ENCODE measurements at places on chromosomes 1 and 21.

DNA sequence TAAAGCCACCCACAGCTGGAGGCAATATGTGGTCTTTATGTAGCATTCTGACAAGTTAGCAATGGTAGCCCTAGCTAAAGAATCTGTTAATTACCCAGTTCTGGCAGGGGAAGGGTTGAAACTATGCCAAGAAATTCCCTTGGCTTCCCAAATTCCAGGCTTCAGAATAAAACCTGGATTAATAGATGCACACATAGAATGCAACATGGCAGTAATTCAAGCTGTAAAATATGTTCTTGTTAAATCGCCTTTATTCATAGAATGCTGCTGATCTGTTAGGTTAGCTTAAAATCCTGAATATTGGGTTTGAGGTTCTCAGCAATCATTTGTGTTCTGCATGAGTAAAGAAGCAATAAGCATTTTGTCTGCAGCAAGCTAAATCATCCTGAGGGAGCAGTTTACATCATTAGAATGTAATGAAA is 80.1 kb downstream of the ZNF326 start:
- no peak for DNase-seq

- no peak for DNase-seq
Measured at GRCh38 chr21:26819740-26820324, 25.4 kb downstream of the ADAMTS1 start.

DNA sequence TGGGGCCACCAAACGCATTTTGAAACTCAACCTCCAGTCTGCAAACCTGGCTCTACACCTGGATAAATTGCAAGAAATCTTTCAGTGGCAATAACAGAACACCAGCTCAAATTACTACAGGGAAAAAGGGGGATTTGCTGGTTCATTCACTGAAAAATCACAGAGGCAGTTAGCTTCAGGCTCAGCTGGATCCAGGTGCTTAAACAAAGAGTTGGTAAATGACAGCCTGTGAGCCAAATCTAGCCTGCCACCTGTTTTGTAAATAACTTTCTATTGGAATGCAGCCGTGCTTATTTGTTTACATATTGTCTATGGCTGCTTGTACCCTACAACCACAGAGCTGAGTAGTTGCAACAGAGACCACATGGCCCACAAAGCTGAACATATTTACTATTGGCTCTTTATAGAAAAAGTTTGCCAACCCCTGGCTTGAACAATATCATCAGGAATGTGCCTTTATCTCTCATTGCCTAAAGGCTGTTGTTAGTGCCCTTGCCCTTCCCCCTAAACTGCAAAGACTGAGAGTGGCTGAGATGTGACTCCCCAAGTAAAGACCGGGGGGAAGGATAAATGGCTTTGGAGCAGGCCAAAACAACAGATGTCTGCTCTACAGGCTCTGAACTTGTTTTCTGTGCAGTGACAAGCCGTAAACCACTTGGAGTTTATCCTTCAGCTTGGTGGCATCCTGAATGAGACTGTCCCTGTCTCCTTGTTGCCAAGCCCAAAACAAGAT is 21.5 kb upstream of the PTPRF start:
- DNase-seq = no peak

GRCh38 chr1:171654201-171654941 is 1.9 kb upstream of the MYOC start:
- DNase-seq = no peak

DNA sequence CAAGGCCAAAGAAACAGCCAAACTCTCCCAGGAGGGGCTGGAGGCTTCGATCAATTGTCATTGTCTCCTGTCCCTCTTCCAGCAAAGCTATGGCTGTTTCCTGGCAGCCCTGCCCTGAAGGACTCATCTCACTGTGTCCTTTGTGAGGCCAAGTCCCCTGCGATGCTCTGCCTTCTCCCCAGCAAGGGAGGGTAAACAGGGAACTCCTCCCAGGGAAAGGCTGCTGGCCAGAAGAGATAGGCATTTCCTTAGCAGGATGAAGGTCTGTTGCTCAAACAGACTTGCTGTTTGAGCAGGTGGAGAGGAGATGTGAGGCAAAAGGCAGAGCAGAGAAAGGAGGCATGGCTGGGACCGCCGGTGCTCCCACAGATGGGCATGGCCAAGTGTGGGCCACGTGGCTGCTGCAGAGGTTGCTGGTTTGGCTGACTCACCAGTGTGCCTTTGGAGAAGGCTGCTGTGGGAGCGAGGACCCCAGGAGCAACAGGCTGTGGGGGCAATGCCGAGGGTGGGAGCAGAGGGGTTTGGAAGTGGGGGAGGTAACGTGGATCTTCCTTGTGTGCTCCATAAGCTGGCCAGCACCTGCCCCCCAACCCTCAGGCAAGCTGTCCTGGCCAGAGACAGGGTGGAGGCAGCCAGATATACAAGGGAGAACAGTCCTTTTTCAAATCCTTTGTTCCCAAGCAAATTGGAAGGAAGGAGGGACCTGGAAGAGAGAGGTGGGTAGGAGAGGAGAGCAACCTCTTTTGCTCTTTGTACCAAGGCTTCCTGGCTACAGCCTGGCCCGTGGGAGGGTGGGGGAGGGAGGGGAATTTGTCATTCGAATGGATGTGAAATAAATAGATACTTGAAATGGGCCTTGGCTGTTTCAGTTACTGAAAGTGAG is 449.8 kb downstream of the SIPA1L2 start:
- DNase-seq = no peak

- DNase-seq = no peak
Measured at GRCh38 chr1:10211805-10212410, 1.5 kb downstream of the KIF1B start.

DNA sequence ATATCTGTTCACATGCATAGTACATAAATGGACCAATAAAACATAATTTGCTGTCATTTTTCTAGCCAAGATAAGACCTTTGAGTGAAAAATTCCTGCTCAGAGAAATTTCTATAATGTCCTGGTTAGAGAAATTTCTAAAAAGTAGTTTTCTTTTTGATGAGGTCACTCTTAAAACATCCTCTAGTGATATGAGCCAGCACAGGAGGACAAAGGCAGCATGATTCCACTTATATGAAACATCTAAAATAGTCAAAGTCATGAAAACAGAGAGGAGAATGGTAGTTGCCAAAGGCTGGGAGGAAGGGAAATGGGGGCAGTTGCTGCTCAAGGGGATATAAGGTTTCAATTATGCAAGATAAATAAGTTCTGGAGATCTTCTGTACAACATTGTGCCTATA is 239.4 kb downstream of the BACH1 start:
- DNase-seq = no peak

DNA sequence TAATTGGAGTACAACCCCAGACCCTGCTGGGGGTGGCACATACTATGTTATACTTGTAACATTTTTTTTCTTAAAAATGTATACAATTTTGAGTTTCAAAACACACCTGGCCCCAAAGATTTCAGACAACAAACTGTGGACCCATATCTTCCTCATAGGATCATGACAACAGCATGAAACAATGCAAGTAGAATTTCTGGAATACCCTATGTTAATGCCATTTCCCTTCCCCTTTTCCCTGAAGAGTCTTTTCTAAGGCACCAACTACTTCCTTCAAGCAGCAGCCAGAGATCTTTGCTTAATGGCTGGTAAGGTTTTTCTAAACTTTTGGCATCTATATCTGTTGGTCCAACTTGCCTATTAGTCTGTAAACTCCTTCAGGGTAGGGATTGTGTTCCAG is 99.9 kb upstream of the SERBP1 start:
- no peak for DNase-seq

GRCh38 chr1:39799770-39800470 is 11.3 kb upstream of the BMP8B start:
- peak; percentile 44 for DNase-seq

GRCh38 chr1:236877661-236878060 is 82.6 kb downstream of the MTR start:
- DNase-seq = no peak

DNA sequence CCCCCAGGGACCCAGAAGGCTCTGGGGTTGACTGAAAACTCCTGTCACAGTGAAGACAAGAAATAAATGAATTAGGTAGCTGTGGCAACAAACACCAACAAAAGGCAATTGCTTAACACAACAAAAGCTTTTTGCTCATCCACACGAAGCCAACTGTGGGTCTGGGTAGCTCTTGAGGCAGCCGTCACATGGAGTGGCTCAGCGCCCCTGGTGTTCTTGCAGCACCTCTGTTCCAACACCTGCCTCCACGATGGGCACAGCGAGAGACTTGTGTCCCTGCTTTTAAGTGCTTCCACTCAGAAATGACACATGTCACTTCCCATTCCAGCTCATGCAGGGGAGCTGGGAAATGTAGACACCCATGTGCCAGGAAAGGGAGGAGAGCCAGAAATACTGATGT is 364.5 kb upstream of the DUSP10 start:
- DNase-seq = no peak

DNA sequence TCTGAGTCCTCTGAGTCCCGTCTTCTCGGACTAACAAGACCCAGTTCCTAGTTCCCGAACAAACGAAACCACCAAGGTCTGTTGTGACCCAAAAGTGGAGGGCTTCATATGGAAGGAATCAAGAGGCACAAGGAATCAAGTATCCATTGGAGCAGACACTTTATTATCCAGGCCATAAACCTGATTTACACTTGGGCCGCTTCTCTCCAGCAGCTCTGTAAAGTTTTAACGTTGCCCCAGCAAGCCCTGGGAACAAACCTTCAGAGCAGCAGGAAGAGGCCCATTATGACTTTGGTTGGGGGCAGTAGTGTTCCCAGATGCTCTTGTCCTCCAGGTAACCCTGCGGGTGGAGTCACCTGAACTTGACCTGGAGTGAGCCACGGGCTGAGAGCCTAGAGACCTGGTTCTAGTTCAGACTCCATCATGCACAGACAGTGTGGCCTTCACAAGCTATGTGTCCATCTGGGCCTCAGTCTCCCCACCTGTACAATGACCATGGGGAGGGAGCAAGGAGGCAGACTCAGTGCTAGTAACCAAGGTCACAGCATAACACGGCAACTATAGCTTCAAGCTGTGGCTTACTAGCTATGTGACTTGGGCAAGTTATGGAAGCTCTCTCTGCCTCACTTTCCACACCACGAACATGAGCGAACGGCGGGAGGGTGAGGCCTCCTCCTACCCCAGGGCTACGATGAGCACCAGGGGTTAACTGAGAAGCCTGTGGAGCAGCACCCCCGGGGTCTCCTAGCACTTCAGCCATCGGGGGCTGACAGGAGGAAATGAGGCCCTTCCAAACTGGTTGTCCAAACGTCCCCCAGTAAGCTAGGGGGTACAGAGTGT is 95.7 kb downstream of the GLIS1 start:
- no peak for DNase-seq

GRCh38 chr1:173190101-173190936 is 16.8 kb downstream of the TNFSF4 start:
- no peak for DNase-seq

DNA sequence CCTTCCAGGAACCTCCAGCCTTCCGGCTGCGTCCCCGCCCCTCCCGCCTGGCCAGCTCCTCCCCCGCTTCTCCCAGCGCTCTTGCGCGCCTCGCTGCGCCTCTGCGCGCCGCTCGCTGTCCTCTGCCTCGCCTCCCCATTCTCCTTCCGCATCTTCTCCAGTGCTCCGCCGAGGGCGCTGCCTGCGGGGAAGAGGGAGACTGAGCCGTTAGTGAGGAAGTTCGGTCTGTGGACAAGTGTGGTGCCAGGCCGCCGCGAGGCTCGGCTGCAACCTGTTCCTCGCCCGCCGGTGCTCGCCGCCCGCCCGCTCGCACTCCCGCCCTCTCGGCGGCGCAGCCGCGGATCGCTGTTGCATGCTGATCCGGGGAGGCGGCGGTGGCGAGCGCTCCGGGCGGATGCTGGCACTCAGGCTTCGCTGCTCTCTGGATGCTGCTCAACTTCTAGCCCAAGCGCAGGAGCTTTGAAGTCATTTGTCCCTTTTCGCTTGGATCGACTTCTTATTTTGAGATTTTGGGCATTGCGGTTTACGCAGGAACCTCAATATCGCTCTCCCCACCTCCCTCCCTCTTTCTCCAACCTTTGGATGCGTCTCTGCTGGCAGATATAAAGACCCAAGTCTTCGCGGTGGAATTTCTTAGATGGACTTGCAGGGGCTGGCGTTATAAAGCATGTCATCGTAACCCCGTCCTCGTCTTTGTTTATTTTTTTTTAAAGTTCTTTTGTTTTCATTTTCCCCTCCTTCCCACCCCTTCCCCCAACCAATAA is 614 bp upstream of the CACNA1E start:
- no peak for DNase-seq

GRCh38 chr1:235375919-235376605 is 8.8 kb downstream of the TBCE start:
- DNase-seq = no peak

GRCh38 chr1:192518700-192519099 is 56.9 kb upstream of the RGS1 start:
- DNase-seq = no peak

- no peak for DNase-seq
Measured at GRCh38 chr1:173112129-173112528, 61.4 kb upstream of the TNFSF18 start.

DNA sequence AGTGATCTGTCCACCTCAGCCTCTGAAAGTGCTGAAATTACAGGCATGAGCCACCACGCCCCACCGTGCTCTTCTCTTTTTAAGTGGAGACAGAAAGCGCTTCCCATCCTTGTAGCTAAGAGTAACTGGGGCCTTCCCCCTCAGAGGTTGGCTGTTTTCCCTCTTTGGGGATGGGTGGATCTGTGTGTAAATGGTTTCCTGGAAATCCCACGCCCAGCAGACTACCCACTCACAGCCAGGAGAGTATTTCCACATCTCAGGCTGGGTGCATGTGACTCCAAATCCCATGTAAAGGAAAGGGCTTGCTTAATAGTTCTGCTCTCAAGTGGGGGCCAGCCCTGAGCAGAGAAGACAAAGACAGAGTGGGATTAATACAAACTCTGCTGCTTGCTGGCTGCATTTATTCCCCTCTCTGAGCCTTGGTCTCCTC is 19.6 kb upstream of the TCEA3 start:
- no peak for DNase-seq

DNA sequence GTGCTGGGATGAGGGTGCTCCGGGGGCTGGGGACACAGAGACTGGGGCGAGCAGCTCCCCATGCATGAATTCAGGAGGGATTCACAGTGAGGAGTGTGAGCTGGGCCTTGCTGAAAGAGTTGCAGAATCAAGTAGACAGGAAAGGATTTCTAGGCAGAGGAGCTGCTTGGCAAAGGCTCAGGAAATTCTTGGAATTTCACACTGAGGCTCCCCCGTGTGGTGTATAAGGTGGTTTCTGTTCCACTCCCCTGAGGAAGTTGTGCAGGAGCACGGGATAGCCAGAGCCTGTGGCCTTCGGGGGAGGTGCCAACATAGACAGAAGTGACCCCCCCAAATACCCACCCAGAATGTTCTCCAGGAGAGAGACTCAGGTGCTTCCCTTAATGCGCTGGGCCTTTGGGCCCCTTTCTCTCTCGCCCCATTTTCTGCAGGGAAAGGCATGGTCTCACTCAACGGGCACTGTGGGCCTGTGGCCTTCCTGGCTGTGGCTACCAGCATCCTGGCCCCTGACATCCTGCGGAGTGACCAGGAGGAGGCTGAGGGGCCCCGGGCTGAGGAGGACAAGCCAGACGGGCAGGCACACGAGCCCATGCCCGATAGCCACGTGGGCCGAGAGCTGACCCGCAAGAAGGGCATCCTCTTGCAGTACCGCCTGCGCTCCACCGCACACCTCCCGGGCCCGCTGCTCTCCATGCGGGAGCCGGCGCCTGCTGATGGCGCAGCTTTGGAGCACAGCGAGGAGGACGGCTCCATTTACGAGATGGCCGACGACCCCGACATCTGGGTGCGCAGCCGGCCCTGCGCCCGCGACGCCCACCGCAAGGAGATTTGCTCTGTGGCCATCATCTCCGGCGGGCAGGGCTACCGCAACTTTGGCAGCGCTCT is 58.5 kb upstream of the ACTL8 start:
- DNase-seq = no peak
